Activated CD4-positive, alpha-beta T cell treated with anti-CD3 and anti-CD28 coated beads for 24 hours (primary cell): ENCODE measurements at places on chromosomes 11 and 22.

GRCh38 chr22:19598054-19598855 lies 74.0 kb upstream of the CLDN5 start:
- DNase-seq: no peak

GRCh38 chr11:429391-429790 lies 12.4 kb downstream of the ANO9 start:
- no peak for DNase-seq

DNA sequence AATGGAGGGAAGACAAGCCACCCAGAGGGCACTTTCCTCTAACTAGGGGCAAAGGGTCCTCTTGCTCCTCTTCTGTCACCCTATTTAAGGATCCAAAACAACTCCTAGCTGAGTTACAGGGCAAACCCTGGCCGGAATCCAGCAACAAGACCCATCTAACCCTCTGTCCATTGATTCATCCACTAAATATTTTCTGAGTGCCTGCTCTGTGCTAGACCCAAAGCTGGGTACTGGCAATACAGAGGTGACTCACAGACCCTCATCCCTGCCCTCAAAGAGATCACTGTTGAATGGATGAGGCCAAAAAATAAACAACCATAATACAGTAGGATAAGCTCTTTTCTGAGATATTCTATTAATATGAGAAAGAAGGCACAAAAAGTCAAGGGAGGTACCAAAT lies 4.3 kb upstream of the GALNT18 start:
- DNase-seq: no peak

DNA sequence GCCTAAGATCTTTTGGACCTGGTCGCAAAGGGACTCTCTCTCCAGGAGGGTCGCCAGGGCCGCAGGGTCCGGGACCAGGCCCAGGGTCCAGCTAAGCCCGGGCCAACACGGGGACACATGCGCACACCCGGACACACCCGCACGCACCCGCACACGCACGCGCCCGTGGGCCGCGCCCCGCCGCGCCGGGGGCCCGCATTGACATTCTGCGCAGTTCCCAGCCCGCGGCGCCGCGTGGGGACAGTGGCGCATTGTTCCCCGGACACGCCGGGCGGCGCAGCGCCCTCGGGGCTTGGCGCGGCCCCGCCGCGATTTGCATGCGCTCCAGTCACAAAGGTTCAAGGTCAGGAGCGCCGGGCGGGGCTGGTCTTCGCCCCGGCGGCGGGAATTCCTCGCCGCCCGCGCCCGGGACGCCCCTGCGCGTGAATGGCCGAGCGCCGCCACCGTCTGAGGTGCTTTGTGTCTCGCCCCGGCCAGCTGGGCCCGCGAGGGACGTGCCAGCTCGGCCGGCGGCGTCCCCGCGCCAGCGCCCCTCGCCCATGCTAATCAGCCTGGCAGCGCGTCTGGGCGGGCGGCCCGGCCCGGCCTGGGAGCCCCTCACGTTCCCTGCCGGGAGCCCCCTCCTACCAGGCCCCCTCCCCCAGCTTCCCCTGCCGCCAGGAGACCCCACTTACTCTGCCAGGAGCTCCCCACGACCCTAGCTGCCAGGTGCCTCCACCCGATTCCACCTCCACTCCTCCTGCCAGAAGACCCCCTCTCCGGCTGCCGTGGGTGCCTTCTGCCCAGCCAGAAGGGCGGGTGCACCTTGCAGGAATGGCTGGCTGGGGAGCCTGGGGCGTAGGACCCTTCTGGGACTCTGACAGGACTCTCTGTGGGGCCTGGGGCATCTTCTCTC lies 50.5 kb upstream of the WNT7B start:
- DNase-seq: no peak

DNA sequence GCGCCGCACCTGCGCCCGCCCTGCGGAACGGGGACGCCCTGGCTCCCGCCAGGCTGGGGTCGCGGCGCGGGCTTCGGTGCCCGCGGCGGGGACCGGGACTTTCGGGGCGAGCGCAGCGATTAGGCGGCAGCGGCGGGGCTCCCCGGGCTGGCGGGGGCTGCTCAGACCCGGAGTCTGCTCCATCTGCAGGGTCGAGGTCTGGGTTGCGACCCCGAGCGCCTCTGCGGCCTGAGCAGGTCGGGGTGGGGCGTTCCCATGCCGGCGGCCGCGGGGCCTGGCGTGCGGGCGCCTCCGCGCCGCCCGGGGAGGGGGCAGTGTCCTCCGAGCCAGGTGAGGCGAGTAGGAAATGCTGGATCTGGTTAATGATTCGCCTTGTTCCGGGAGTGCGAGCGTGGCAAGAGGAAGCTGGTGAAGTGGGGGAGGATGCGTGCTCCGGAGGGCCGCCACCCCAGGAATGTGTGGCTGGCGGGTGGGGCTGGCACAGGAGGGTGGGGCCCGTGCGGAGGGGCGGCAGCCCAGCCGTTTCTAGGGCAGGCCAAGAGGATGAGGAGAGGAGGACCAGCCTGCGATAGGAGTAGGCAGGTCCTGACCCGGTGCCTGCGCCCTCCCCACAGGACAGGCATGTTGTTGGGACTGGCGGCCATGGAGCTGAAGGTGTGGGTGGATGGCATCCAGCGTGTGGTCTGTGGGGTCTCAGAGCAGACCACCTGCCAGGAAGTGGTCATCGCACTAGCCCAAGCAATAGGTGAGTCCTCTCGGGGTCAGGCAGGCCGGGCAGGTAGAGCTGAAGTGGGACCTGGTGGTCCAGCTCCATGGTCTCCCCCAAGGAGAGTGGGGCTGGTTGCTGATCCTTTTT lies 606 bp downstream of the RASSF7 start:
- no peak for DNase-seq

- no peak for DNase-seq
Observed at GRCh38 chr22:50071432-50072166, 13.5 kb upstream of the TTLL8 start.

- DNase-seq: no peak
Observed at GRCh38 chr11:2406451-2406850, 5.9 kb downstream of the TSSC4 start.

DNA sequence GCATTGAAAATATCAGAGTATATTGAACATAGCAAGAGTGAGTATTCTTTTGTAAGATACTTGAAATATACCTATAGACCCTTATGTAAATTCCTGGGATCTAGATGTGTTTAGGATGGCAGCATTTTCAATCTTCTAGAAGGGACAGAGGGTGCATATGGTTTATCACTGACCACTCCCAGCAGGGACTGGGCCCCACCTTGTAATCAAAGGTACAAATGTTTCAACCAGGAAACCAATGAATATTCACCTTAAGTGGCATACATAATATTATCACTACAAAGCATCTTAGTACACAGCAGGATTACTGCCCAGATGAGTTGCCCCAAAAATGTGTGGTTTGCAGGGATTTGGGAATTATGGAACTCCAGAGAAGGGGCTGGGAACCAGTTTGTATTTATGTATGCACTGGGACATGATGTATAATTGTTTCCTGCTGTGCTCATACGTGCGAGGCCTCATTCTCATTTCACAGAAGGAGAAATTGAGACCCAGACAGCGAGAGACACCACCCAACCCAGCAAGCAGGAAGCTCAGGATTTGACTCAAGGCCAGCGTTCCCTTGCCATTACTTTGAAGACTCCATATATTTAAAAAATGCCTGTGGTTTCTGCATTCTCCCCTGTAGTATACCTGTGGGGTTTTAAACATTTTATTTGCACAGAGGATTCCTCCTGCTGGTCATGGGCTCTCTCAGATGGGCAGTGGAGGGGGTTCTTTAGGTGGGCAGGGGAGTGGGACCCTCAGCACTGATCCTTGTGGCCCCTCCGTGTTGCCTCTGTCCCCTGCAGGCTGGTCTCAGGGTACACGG lies 5.2 kb downstream of the APOL4 start:
- DNase-seq: no peak

DNA sequence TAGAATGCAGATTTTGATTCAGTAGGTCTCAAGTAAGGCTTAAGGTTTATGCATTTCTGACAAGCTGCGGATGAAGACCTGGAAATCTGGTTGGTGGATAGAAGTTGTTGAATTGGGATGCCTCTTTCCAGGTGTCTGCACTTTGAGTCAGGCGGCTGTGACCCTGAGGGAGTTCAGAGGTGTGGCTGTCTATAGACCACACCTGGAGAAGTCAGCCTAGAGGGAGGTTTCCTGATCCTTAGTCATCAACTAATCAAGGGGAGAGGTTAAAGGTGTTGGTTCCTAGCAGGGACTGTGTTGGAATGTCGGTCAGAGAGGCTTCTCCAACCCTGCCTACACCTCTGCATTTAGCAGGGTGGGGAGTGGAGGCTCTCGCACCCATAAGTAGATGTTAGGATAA lies 8.0 kb downstream of the GLB1L2 start:
- no peak for DNase-seq

- DNase-seq: no peak
Observed at GRCh38 chr11:79375818-79376550, 64.8 kb downstream of the TENM4 start.

GRCh38 chr11:132466983-132467382 lies 1065.3 kb downstream of the OPCML start:
- DNase-seq: no peak
